ENCODE measurements at places on chromosomes 11 and 22. TPM values are rescaled to one million over a fixed set of nuclear protein-coding genes. Genes with fewer than 3 reads are reported as not detected.

The RAG2 gene
- total RNA-seq, result not detected

The UBQLN3 gene
- total RNA-seq, result not detected

The PIH1D2 gene
- total RNA-seq, result 4.3 TPM

The GDPD4 gene
- not detected for total RNA-seq

The KRTAP5-9 gene
- total RNA-seq, result not detected

The C11orf16 gene
- total RNA-seq, result not detected

The TCN2 gene
- total RNA-seq, result 9.8 TPM

The TMEM109 gene
- total RNA-seq, result 169 TPM

The KDM4E gene
- not detected for total RNA-seq

The VWCE gene
- total RNA-seq, result 8.6 TPM

The ALDH3B1 gene
- total RNA-seq, result not detected

GRCh38 chr11:71221821-71222220 is 30.6 kb downstream of the SHANK2 start:
- H3K27me3 ChIP-seq, result no peaks in the 10 kb centered on the region
- no peak overlapping the region for H3K4me3 ChIP-seq
- H3K4me1 ChIP-seq, result no peaks in the 10 kb centered on the region
- H3K27ac ChIP-seq, result no peak overlapping the region

GRCh38 chr11:121790430-121790829 is 325.6 kb downstream of the BLID start:
- DNase-seq, result peak; percentile 22
- no peak overlapping the region for H3K27ac ChIP-seq
- peaks cover 17% of the 10 kb centered on the region for H3K4me1 ChIP-seq
- no peaks in the 10 kb centered on the region for H3K36me3 ChIP-seq

- H3K27me3 ChIP-seq, result peaks cover 45% of the 10 kb centered on the region
- peak; percentile 43 for DNase-seq
- H3K4me1 ChIP-seq, result no peaks in the 10 kb centered on the region
- no peak overlapping the region for H3K27ac ChIP-seq
- no peaks in the 10 kb centered on the region for H3K36me3 ChIP-seq
Measured at GRCh38 chr11:114317787-114318137, 21.6 kb downstream of the NNMT start.

- H3K27ac ChIP-seq, result no peak overlapping the region
- no peaks in the 10 kb centered on the region for H3K27me3 ChIP-seq
- H3K4me1 ChIP-seq, result no peaks in the 10 kb centered on the region
- no peak for DNase-seq
- no peak overlapping the region for H3K4me3 ChIP-seq
- no peaks in the 10 kb centered on the region for H3K36me3 ChIP-seq
Measured at GRCh38 chr22:33117821-33118220, 59.6 kb upstream of the SYN3 start.

DNA sequence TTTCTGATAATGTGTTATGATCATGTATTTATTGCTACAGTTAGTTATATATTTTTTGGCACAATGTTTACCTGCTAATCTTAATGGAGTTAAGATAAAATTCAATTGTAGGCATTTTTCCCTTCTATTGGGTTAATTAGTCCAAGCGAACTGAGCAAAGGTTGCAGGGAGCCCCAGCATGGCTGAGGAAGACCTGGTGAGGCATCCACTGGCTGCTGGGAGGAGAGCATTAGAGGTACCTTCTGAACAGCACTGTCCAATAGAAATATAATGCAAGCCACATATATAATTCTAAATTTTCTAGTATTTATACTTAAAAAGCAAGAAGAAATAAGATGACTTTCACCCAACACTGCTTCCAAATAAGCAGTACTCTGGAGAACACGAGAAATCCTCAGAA is 689 bp upstream of the TMEM126A start:
- H3K27ac ChIP-seq, result peak overlapping the region; percentile 81
- H3K4me3 ChIP-seq, result peak overlapping the region; percentile 67
- DNase-seq, result no peak
- H3K36me3 ChIP-seq, result no peaks in the 10 kb centered on the region
- H3K27me3 ChIP-seq, result peaks cover 9% of the 10 kb centered on the region
- peaks cover 15% of the 10 kb centered on the region for H3K4me1 ChIP-seq

DNA sequence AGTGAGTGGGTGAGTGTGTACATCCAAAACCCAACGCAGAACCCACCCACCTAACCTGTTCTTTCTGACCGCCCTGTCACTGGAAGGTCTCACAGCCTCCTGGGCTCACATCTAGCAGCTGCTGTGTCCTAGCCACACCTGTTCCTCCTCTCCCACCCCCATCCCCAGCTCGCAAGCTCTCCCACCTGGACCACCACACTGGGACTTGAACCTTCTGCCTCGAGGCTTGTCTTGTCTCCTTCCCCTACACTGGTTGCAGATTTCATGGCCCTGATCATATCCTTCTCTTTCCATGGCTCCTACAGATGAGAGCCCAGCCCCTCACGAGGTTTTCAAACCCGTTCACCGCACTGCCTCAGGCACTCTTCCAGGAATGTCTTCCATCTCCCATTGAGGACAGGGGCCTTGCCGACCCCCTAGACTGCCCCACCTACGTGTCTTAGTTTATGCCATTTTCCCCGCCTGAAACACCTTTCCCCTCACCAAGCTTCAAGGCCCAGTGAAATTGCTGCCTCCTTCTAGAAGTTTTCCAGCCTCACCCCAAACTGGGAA is 6.7 kb downstream of the IFITM10 start:
- peaks cover 27% of the 10 kb centered on the region for H3K27me3 ChIP-seq
- no peaks in the 10 kb centered on the region for H3K36me3 ChIP-seq
- no peak for DNase-seq
- no peak overlapping the region for H3K27ac ChIP-seq

- no peak for DNase-seq
- no peak overlapping the region for H3K4me3 ChIP-seq
- no peaks in the 10 kb centered on the region for H3K36me3 ChIP-seq
Measured at GRCh38 chr11:120773501-120774031, 250.3 kb upstream of the TBCEL start.

- H3K36me3 ChIP-seq, result no peaks in the 10 kb centered on the region
- DNase-seq, result peak; percentile 79
- no peaks in the 10 kb centered on the region for H3K27me3 ChIP-seq
- H3K4me1 ChIP-seq, result peaks cover 18% of the 10 kb centered on the region
- H3K27ac ChIP-seq, result no peak overlapping the region
Measured at GRCh38 chr11:100574894-100575769, 112.0 kb upstream of the ARHGAP42 start.

GRCh38 chr11:19713196-19714021 is 772 bp downstream of the NAV2 start:
- no peaks in the 10 kb centered on the region for H3K36me3 ChIP-seq
- peak overlapping the region; percentile 28 for H3K4me3 ChIP-seq
- no peak for DNase-seq
- no peaks in the 10 kb centered on the region for H3K4me1 ChIP-seq
- H3K27me3 ChIP-seq, result peaks cover 37% of the 10 kb centered on the region

DNA sequence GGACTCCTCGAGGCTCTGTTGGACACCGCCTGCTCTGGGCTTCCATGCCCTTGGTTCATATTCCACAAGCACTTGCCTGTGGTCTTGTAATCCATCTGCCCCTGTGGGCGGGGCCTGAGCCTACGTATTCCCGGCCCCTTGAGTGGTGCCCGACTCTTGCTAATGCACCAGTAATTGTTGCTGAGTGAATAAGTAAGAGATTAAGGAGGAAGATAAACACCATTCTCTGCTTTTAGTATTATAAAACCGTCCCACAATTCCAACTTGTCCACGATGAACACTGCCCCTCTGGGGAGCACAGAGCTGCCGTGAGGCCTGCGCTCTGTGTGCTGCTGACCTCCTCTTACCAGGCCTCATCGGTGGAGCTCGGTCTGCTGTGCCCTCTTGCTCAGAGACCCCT is 50.3 kb downstream of the MICAL2 start:
- H3K27ac ChIP-seq, result no peak overlapping the region
- H3K27me3 ChIP-seq, result no peaks in the 10 kb centered on the region
- no peaks in the 10 kb centered on the region for H3K4me1 ChIP-seq
- DNase-seq, result peak; percentile 41
- no peak overlapping the region for H3K4me3 ChIP-seq

GRCh38 chr11:112185883-112186282 is 10.6 kb downstream of the BCO2 start:
- H3K27ac ChIP-seq, result no peak overlapping the region
- no peak overlapping the region for H3K4me3 ChIP-seq
- no peak for DNase-seq
- H3K36me3 ChIP-seq, result no peaks in the 10 kb centered on the region
- peaks cover 7% of the 10 kb centered on the region for H3K4me1 ChIP-seq

DNA sequence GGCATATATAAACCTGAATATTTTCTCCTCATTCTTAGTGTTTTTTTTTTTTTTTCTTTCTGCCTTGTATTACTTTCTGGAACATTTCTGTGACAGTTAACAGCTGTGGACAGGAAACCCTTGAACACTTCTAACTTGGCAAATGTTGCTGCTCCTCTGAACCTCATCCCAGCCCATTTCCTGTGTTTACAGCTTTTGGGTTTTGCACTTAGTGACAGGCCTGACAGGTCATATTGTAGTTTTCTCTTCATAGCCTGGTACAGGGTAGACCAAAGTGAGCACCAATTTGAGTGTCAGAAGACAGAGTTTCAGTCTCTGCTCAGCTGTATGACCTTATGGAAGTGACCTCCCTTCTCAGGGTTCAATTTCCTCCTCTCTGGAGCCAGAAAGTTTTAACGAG is 91.6 kb downstream of the STIM1 start:
- no peak overlapping the region for H3K27ac ChIP-seq
- no peak overlapping the region for H3K4me3 ChIP-seq
- H3K4me1 ChIP-seq, result peaks cover 11% of the 10 kb centered on the region
- DNase-seq, result peak; percentile 39
- H3K36me3 ChIP-seq, result no peaks in the 10 kb centered on the region

- no peak overlapping the region for H3K4me3 ChIP-seq
- DNase-seq, result no peak
- no peaks in the 10 kb centered on the region for H3K36me3 ChIP-seq
Measured at GRCh38 chr22:48948575-48949170, 879.0 kb downstream of the BRD1 start.

GRCh38 chr22:27576413-27576812 is 225.1 kb downstream of the MN1 start:
- H3K4me1 ChIP-seq, result peaks cover 5% of the 10 kb centered on the region
- DNase-seq, result no peak
- H3K27ac ChIP-seq, result no peak overlapping the region
- no peak overlapping the region for H3K4me3 ChIP-seq

GRCh38 chr22:41682033-41682807 is 6.4 kb downstream of the SNU13 start:
- H3K36me3 ChIP-seq, result peaks cover 28% of the 10 kb centered on the region
- H3K4me3 ChIP-seq, result peak overlapping the region; percentile 68
- H3K27me3 ChIP-seq, result no peaks in the 10 kb centered on the region
- peak; percentile 83 for DNase-seq

DNA sequence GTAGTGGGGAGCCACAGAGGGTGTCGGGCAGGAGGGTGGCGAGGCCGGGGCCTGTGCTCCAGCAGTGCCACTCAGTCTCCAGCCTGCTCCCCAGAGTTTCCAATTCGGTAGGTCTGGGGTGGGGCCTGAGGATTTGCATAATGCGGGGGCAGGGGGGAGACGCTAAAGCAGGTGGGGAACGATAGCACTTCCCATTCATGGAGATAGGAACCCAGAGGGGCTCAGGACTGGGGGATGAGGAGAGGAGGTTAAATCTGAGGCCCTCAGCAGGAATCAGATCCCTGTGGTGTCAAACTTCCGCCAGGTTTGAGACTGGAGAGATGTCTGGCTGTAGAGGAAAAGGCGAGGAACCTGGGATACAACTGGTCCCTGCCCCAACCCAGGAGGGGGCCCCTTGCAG is 29.8 kb downstream of the WNT11 start:
- DNase-seq, result no peak
- H3K27ac ChIP-seq, result no peak overlapping the region
- H3K4me1 ChIP-seq, result no peaks in the 10 kb centered on the region

- H3K4me1 ChIP-seq, result peaks cover 11% of the 10 kb centered on the region
- DNase-seq, result no peak
- no peaks in the 10 kb centered on the region for H3K27me3 ChIP-seq
- no peaks in the 10 kb centered on the region for H3K36me3 ChIP-seq
Measured at GRCh38 chr11:62914416-62914815, 6.7 kb downstream of the CHRM1 start.

DNA sequence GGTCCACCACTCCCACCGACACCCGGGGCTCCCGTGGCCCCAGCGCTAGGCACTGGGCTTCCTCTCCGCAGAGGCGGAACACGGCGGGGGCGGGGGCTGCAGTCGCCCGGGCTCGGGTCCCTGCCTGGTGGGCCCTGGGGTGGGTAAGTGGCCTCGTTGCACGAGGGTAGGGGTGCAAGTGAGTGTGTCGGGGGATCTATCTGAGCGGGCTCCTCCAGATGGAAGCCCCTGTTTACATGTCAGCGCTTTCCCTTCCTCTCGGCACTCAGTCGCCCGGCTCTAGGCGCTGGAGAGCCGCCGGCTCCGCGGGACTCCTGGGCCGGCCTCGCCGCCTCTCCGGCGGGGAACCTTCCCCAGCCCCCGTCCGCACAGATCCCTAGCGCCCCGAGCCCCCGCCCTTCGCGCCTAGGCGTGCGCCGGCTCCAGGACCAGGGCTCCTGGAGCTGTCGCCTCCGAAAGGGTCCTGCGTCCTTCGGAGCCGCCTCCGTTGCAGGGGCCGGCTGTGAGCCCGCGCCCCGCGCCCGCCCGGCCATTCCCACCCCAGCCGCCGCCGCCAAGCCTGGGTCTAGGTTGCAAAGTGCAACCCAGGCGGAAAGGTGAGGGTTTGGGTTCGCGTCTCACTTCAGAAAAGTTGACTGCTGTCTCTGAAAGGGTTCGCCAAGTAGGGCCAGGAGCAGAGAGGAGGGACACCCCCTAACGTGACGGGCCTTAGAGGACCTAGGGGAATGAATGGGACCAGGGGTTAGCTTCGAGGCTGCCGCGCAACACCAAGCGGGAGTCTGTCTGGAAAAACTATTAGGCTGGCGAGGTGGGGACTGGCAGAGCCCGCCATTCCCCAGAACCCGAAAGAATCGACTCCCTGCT is 978 bp downstream of the FLI1 start:
- peak overlapping the region; percentile 38 for H3K4me3 ChIP-seq
- peaks cover 94% of the 10 kb centered on the region for H3K27me3 ChIP-seq
- peaks cover 10% of the 10 kb centered on the region for H3K4me1 ChIP-seq
- no peaks in the 10 kb centered on the region for H3K36me3 ChIP-seq
- no peak overlapping the region for H3K27ac ChIP-seq

DNA sequence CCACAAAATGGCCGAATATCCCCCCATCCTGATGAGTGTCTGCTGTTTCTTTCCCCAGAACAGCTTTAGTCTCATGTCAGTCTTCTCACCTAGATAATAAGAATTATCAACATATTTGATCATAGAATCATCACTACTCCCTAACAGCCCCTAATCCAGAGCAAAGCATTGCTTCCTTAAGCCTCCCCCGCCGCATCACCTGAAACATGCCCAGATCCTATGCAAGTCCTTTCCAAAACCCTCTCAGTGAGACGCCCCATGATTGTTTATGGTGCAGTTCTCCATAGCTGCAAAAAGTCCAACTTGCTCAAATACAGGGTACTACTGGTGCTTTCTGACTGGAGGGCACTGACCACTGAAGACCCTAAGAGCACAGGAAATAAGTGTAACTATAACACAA is 20.1 kb downstream of the KCNJ1 start:
- H3K27me3 ChIP-seq, result peaks cover 21% of the 10 kb centered on the region
- no peaks in the 10 kb centered on the region for H3K4me1 ChIP-seq
- H3K27ac ChIP-seq, result no peak overlapping the region
- H3K4me3 ChIP-seq, result no peak overlapping the region
- DNase-seq, result no peak
- H3K36me3 ChIP-seq, result no peaks in the 10 kb centered on the region

GRCh38 chr11:69874984-69875624 is 55.9 kb upstream of the FGF3 start:
- H3K27me3 ChIP-seq, result no peaks in the 10 kb centered on the region
- H3K27ac ChIP-seq, result no peak overlapping the region
- DNase-seq, result no peak
- no peak overlapping the region for H3K4me3 ChIP-seq
- no peaks in the 10 kb centered on the region for H3K36me3 ChIP-seq

GRCh38 chr11:34182425-34182824 is 77.0 kb downstream of the NAT10 start:
- H3K36me3 ChIP-seq, result no peaks in the 10 kb centered on the region
- H3K27ac ChIP-seq, result no peak overlapping the region
- DNase-seq, result no peak
- no peaks in the 10 kb centered on the region for H3K27me3 ChIP-seq
- H3K4me1 ChIP-seq, result peaks cover 19% of the 10 kb centered on the region

All from A673 (cell line).